CD8-positive, alpha-beta memory T cell (primary cell): ENCODE measurements at places on chromosomes 3 and 15. TPM values are rescaled to one million over a fixed set of nuclear protein-coding genes. Genes with fewer than 3 reads are reported as not detected.

The ANKRD34C gene
- not detected for polyA plus RNA-seq

The AADAC gene
- polyA plus RNA-seq, result not detected

The PIERCE2 gene
- not detected for polyA plus RNA-seq

The APH1B gene
- 13.1 TPM for polyA plus RNA-seq

The ATXN7 gene
- 14.1 TPM for polyA plus RNA-seq

The COPS2 gene
- 29.9 TPM for polyA plus RNA-seq

The SGO1 gene
- polyA plus RNA-seq, result 0.86 TPM

The AGTR1 gene
- not detected for polyA plus RNA-seq

The HDAC11 gene
- 7.5 TPM for polyA plus RNA-seq

The TPM1 gene
- 8.3 TPM for polyA plus RNA-seq

The CHDH gene
- polyA plus RNA-seq, result not detected

The PARP14 gene
- polyA plus RNA-seq, result 16.6 TPM

The LDHAL6B gene
- polyA plus RNA-seq, result not detected

The KLF15 gene
- polyA plus RNA-seq, result not detected
